ENCODE measurements at places on chromosomes 13 and 19. TPM values are rescaled to one million over a fixed set of nuclear protein-coding genes. Genes with fewer than 3 reads are reported as not detected.

Gene SHANK1
- total RNA-seq: 0.22 TPM

Gene RNF17
- total RNA-seq: not detected

Gene ZBTB32
- total RNA-seq: not detected

Gene NXNL1
- not detected for total RNA-seq

Gene C5AR2
- total RNA-seq: 0.95 TPM

Gene VAV1
- 3.1 TPM for total RNA-seq

DNA sequence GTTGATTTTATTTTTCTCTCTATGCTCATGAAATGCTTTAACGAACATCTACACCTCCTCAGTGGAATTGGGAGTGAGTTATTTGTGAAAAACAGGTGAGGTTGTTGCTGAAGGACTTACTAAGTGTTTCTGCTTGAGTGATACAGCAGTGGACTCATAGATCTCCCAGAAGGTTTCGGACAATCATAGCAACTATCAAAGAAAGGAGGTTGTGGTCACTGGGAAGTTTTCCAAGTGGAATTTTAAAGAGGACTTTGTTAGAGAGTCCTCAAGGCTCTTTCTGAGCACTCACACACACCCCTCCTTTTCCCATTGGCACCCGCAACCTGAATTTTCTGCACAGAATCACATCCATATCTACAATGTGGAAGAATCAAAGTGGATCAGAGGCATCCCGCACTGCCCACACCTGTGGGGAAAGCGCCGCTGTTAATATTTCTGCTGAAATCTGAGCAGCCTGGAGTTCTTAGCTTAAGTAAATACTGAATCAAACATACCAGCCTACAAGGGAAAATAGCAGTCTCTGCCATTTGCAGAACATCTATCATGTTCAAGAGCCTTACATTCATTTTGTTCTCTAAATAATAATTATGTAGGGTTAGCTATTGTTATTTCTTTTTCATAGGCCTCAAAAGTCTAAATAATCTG is 719.4 kb downstream of the DIAPH3 start:
- no peak for DNase-seq

DNA sequence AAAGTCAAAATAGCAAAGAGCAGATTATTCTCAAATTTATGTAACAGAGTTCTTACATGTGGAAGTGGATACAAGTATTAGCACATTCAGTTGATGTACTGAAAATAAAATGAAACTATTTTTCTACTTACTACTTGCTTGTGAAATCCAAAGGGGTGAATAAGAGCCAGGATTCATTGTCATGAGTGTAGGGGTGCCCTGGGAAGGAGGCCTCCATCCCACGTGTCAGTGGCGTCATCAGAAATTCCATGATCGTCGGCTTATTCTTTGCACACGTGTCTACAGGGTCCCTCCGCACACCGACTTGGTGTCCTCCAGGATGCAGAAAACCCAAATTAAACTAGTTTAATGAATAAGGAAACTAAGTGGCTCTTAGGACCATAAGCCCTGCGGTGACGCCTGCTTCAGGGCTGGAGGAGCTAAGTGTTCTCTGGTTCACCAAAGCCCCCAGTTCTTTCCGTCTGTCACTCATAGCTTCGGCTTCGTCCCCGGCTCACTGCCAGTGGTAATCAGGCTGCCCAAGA is 55.5 kb downstream of the IRS2 start:
- no peak for DNase-seq

DNA sequence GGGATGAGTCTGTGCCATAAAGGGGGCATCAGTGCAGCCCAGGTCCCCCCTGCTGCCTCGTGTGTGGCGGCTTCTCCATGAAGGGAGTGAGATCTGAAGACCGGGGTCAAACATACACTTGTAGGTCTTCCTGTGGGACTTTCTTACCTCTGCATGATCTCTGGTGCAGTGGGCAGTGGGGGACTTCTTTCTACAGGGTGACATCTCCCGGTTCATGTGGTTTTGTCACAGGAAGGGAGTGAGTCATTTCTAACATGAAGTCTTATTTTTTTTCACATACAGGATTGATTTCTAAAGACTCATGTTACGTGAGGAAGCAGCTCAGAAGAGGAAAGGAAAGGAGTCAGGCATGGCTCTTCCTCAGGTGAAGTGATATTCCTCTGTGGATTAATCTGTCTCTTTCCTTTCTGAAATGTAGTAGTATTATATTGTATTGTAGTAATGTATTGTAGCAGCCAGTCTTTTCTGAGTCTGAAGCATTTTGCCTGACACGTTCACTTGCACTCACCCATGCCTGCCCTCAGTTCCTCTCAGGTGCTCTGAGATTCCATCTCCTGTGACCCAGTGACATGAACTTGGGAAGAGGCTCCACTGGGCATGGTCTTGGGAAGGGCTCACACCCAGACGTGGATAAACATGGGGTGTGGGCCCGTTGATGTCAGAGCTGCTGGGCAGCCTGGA is 15.7 kb downstream of the ZNF808 start:
- no peak for DNase-seq

All from Right ventricle myocardium inferior (tissue), 1 donor.